ENCODE measurements at places on chromosomes 6 and 20.
A peak's percentile ranks its signal among the peaks of the same experiment; 100 is the strongest.

GRCh38 chr6:44064948-44065272, 62.3 kb downstream of the MRPL14 start:
- no peak for DNase-seq

DNA sequence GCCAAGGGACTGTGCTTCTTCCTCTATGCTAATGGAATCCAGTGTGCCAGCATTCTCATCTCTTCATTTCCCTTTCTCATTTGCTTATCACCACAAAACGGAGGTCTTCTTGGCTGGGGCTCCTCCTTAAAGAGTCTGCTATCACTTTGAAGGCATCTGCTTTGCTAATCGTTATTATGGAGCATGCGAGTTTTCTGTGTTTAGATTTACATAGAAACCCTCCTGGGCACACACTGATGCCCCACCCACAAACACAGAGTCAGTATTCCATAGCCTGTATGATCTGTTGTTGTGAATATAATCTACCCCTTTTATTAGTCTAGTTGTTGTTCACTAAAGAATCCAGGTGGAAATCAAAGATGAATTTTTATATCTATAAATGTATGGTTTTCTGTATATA, 83.4 kb upstream of the XRN2 start:
- DNase-seq, result no peak

- DNase-seq, result no peak
Measured at GRCh38 chr6:12034349-12034748, 22.2 kb downstream of the HIVEP1 start.

DNA sequence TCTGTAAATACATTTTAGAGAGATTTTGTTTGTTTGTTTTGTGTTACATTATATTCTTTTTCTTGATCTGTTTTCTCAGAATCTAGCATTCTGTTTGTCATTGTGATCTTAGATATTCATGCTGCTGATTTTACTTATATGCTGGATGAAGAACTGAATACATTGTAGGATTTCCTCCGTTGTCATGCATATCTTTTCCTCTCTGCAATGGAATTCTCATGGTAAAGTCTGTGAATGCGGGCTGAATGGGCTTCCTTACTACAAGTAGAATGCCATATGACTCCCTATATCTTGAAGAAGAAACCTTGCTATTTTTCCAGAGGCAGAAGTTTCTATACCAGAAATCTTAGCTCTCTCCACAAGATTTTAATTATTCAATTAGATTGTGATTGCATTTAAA, 2.4 kb upstream of the DEFB114 start:
- DNase-seq, result no peak

GRCh38 chr20:58224974-58225373, 3.5 kb downstream of the ANKRD60 start:
- no peak for DNase-seq

GRCh38 chr6:111799576-111800258, 73.5 kb downstream of the FYN start:
- peak; percentile 21 for DNase-seq

- DNase-seq, result no peak
Measured at GRCh38 chr6:166800137-166800536, 156.2 kb downstream of the RNASET2 start.

GRCh38 chr20:49419785-49420184, 62.7 kb downstream of the KCNB1 start:
- DNase-seq, result no peak

DNA sequence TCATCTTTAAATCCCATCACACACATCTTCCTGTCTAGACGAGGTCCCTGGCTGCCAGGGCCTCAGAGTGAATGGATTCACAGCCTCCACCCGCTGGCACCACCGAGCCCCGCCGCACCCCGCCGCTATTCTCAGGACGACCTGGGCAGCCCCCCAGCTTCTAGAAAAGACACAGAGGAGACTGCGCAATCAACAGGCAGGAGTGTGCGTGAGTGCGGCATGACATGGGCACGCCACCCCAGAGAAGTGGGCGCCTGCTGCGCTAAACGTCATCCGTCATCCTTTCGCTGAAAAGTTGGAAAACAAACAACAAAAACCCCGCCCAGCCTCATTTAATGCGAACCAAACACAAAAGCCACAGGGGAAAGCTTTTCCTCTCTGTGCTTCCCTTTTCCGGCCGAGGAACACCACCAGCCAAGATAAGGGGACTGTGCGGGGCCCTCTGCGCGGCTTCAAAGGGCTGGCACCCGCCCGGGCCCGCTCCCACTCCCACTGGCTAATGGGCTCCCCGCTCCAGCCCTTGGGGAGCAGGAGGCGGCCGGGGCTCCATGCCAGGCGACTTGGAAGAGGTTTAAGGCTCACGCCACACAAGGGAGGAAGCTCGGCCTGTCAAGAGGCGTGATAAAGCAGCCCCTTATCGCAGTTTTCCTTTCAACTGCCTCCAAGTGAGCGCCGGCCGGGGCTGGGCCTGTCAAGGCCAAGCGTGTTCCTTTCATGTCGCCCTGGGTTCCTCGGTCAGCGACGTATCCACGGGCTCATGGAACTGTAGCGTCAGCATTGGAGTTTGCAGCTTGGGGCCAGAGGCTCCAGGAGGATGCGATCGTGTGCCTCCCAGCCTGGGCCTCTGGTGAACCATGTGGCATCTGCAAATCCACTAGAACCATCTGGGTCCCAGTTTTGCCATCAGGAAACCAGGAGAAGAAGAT, 50.1 kb downstream of the NFATC2 start:
- DNase-seq, result no peak

GRCh38 chr6:75397656-75398465, 95.7 kb downstream of the FILIP1 start:
- DNase-seq, result peak; percentile 38

DNA sequence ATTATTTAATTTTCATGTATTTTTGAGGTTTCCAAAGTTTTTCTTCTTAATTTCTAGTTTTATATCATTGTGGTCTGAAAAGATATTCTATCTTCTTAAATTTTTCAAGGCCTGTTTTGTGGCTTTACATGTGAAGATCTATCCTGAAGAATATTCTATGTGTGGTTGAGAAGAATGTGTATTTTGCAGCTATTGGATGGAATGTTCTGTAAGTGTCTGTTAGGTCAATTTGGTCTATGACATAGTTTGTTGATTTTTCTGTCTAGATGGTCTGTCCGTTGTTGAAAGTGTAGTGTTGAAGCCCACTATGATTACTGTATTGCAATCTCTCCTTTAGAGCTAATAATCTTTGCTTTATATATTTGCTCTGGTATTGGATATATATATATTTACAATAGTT, 125.7 kb downstream of the CRYBG1 start:
- DNase-seq, result no peak

GRCh38 chr20:12555369-12555768, 453.4 kb upstream of the SPTLC3 start:
- DNase-seq, result peak; percentile 2

DNA sequence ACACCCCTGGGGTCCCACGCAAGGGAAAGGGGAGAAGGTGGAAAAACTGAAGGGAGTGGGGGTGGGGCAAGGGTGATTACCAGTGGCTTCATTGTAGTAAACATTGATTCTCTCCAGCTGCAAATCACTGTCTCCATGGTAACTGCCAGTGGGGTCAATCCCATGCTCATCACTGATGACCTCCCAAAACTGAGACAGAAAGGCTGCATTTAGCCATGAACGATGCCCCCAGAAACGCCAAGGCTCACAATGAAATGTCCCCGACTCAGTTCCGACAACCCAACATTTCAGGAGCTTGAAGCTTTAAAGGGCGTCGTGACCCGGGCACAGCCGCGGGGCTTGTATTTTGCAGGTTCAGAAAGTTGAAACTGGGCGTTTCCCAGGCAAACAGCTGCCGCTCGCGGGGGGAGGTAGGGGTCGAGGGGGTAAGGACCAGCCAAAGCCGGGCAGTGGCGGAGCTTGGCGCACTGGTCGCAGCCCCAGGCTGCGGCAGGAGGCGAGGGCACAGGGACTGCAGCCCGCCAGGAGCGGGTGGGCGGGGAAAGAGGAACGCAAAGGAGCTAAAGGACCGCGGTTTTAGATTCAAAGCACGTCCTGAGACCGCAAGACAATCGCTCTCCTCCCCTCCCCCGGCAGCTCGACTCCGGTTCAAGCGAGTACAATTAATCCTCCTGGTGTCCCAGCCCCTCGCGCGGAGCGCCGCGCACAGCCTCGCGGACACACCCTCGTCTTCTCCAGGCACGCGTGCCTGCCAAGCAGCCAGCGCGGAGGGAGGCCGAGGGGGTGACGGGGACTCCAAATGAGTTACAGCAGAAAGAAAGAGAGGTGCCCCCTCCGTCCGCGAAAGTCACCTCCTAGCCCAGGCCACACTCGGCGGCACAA, 731 bp downstream of the TUBB2B start:
- DNase-seq, result peak; percentile 66
